ENCODE measurements at places on chromosomes 13 and 19. TPM values are rescaled to one million over a fixed set of nuclear protein-coding genes. Genes with fewer than 3 reads are reported as not detected.

DNA sequence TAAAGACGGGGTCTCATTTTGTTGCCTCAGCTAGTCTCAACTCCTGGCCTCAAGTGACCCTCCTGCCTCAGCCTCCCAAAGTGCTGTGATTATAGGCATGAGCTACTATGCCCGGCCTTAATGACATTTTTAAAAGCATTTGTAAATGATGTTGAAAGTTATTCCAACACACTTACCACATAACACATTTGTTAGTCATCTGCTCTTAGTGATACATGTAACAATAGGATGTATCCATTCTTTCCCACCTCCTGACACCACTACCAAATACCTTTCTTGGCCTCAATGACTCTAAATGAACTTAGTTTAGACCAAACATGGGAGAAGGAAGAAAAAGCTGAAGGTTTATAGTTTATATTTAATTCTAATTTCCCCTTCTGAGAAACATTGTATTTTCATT, 59.8 kb upstream of the MEDAG start:
- no peak for DNase-seq

The CGB5 gene
- total RNA-seq = not detected

- no peak for DNase-seq
These were observed 65.6 kb downstream of the IER2 start for GRCh38 chr19:13215572-13216380.

GRCh38 chr13:76885203-76886004, 801 bp downstream of the KCTD12 start:
- peak; percentile 85 for DNase-seq

The MTUS2 gene
- total RNA-seq = 1.2 TPM

DNA sequence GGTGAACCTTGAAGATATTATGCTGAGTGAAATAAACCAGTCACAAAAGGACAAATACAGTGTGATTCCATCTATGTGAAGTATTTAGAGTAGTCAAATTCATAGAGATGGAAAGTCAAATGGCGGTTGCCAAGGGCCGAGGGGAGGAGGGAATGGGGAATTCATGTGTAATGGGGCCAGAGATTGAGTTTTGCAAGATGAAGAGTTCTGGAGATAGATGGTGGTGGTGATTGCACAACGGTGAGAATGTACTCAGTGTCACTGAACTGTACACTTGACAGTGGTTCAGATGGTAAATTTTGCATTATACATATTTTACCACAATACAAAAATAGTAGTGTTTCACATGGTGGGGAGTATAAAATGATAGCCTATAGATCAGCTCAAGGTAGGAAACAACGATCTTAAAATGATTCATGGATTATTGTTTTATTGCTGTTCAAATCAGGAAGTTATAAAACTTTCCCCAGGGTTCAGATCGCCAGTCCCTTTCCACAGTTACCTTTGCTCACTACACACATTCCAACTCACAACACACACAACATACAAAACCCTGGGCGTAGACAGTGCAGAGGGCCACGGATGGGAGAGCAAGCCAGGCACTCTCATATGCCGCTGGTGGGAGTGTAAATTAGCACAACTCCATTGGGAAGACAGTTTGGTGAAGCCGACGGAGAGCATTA, 219.9 kb downstream of the ZIC5 start:
- DNase-seq = no peak

- no peak for DNase-seq
These were observed 101.9 kb downstream of the KLF12 start for GRCh38 chr13:74032325-74032724.

The TMEM150B gene
- total RNA-seq = 1.1 TPM

DNA sequence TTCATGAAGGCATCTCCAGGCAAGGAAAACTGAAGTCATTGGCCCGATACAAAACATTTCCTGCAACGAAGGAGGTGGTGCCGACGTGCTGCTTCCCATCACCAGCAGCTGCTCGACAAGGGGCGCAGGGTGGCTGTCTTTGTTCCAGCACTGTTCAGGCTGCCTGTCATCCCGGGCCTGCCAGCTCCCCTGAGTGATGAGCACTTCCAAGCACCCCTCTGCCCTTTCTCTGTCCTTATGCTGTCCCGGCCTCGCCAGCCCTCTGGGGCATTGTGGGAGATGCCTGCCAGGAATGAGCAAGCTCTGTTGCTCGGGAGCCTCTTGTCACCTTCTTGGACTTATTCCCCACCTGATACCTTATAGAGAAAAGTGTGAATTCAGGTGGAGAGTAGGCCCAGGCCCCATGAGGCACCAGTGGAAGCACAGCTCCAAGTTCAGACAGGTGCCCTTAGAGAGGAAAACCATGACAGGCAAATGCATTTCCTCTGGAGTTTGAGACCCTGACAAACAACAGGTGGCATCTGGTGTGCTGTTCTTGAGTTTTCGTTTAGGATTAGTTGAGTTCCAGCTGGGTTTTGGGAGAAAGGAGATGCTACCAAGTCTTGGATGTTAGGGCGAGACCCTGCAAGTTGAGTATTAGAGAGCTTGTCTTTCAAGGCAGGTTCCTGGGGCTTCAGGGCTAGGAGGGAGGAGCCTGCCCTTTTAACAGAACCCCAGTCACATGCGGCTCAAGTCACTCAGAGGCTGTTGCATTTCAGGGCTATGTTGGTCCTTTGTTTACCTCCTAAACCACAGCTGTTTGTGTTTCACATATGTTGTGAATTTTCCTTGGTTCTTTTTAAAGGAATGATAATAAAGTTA, 21.4 kb downstream of the BBC3 start:
- DNase-seq = no peak

GRCh38 chr19:35495107-35496064, 5.1 kb upstream of the KRTDAP start:
- DNase-seq = peak; percentile 89

The LILRB1 gene
- not detected for total RNA-seq

- peak; percentile 80 for DNase-seq
These were observed 1.2 kb upstream of the KCNA7 start for GRCh38 chr19:49073514-49074378.

DNA sequence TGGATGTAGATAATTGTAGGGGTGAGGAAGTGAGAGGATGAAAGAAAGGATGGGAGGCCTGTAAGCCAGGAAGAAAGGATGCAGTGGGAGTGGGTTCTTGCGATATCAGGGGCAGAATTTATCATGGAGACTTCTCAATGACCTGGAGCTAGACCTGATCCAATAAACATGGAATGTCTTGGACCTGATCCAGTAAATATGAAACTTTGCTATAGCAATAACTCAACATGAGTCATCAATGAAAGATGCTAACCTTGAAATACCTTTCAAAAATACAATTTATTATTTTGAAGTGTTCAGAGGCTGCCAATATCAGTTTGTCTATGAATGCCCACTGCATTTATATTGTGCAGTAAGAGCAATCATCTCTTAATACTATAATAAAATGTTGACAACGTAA, 279.5 kb downstream of the POU4F1 start:
- no peak for DNase-seq

The TNNT1 gene
- 22.9 TPM for total RNA-seq

The FPR3 gene
- not detected for total RNA-seq

DNA sequence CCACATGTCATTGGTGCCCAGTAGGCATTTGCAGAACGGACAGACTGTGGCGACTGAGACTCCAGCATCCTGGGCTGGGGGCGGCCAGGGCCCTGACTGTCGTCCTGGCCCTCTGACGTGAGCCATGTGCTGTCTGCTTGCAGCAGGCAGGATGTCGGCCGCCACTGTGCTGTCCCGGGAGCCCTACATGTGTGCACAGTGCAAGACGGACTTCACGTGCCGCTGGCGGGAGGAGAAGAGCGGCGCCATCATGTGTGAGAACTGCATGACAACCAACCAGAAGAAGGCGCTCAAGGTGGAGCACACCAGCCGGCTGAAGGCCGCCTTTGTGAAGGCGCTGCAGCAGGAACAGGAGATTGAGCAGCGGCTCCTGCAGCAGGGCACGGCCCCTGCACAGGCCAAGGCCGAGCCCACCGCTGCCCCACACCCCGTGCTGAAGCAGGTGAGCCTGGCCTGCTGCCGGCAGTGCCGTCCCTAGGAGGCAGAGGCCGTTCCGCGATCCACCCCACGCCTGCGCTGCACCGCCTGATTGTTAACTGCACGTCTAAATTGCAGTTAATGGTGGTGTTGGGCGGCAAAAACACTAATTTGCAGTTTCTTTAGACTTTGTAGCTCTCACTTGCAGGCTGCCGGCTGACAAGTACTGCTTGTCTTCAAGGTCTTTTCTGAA, 14.2 kb downstream of the TSSK6 start:
- no peak for DNase-seq

The RNF113B gene
- not detected for total RNA-seq

- no peak for DNase-seq
These were observed 57.9 kb downstream of the RFC3 start for GRCh38 chr13:33875618-33876401.

DNA sequence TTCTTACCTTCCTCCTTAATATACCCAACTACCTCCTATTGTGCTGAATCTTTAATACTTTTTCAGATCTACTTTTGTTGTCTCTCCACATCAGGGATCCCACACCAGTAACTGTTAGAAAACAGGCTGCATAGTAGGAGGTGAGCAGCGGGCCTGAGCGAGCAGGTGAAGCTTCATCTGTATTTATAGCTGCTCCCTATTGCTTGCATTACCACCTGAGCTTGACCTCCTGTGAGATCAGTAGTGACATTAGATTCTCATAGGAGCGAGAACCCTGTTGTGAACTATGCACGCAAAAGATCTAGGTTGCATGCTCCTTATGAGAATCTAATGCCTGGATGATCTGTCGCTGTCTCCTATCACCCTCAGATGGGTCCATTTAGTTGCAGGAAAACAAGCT, 279.8 kb downstream of the DIAPH3 start:
- no peak for DNase-seq

The PPP6R1 gene
- 42.7 TPM for total RNA-seq

GRCh38 chr13:100789025-100789424, 114.4 kb upstream of the TMTC4 start:
- no peak for DNase-seq

GRCh38 chr19:41769608-41770007, 14.3 kb downstream of the CEACAM6 start:
- DNase-seq = no peak

GRCh38 chr13:48318377-48318811, 14.8 kb downstream of the RB1 start:
- no peak for DNase-seq

GRCh38 chr19:18126097-18126496, 26.9 kb upstream of the PIK3R2 start:
- no peak for DNase-seq

The EFNA2 gene
- 30.7 TPM for total RNA-seq

The CD70 gene
- total RNA-seq = 0.92 TPM

DNA sequence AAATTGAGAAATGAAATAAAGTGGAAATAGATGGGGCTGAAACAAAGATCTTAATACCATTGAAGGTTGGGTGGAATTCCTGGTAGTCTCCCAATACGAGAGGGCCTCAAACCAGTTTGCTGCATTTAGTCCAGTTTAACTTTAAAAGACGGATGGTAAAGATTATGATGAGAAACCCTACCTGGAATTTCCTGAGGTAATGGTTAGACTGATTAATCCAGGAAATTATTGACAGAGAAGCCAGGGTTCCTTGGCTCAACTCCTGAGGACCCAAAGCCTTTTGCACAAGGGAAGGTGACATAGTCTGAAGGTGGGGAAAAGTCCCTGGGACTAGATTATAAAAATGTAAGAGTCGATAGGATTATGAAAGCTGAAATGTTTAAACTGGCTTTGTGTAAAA, 133.2 kb upstream of the SLITRK5 start:
- DNase-seq = no peak

DNA sequence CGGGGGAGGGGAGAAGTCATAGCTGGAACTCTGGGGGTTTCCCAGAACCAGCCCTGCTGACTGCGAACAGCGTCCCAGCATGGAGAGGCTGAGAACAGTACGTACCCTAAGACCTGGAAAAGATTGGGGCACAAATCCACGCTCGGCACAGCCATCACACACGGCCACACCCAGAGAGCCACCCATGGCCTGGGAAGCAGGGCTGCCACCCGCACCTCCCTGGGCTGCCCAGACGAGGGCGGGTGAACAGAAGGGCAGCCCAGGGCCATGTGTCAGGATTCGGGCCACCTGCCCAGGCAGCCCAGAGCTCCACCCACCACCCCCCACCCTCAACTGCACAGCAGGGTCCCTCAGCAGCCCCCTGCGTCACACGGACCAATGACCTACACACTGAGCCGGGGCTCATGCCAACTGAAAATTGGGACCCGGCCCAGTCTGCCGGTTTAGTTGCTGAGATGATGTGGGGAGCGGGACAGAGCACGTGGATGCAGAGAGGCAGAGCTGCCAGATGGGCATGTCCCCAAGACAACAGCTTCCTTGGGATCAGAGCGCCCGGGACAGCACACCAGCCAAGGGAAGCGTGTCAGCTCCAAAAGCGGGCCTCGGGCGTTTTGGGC, 8.5 kb downstream of the UBXN6 start:
- no peak for DNase-seq

The SLC46A3 gene
- 4.3 TPM for total RNA-seq

DNA sequence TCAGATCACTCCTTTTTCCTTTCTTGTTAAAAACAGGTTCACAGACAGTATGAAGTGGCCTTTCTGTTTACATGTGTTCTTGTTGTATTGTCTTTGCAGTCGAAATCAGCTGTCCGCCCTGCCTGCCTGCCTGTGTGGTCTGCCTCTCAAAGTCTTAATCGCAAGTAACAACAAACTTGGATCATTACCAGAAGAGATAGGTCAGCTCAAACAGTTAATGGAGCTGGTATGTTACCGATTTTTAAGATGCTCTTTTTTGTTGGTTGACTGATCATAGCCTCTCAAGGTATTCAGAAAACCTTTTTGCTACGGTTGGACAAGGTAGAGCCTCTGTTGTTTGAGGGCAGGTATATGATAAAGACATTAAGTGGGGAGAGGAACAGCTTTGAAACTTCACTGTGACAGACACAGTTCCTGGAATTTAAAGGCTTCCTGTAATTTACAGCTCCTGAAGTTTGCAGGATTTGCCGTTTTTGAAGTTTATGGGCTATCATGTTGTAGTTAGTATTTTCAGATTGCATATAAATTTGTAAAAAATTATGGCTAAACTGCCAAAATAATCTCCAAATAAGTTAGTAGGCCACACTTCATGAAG, 116.1 kb downstream of the LRCH1 start:
- no peak for DNase-seq

Data from endodermal cell (in vitro differentiated cells).